Iris pigment epithelial cell (primary cell): ENCODE measurements at places on chromosomes 7 and 10.
A peak's percentile ranks its signal among the peaks of the same experiment; 100 is the strongest.

- DNase-seq: peak; percentile 79
These were observed 31.7 kb upstream of the CYP26C1 start for GRCh38 chr10:93028883-93029282.

DNA sequence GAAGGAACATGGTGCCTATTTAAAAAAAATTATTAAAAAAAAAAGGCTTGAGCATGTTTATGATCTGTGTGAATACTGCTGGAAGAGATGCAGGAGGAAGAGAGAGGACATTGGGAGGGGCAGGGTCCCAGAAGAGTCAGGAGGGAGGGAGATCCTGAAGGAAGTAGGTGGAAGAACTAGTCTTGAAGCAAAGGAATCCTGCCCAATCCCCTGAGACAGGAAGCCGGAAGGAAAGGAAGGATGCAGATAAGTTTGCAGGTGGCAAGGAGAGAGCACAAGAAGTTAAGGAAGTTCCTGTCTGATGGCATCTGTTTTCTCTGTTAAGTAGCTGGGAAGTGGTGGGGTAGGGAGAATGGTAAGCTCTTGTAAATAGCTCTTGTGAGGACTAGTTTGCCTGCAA is 318.5 kb downstream of the DOCK4 start:
- no peak for DNase-seq

DNA sequence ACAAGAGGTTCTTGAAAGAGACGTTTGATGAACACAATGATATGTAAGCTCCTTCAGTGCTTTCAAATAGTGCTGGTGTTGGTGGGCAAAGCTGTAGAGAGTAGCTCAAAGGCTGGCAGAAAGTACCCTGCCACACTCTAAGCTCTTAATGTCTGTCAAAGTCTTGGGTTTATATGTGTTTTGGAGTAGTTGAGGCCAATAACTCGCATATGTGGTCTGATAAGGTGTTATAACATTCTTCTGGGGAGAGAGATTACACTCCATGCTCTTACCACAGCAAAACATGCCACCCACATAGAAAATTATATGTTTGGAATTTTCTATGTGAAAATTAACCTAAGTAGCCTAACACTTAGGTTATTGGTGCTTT is 30.8 kb upstream of the NME8 start:
- DNase-seq: no peak

DNA sequence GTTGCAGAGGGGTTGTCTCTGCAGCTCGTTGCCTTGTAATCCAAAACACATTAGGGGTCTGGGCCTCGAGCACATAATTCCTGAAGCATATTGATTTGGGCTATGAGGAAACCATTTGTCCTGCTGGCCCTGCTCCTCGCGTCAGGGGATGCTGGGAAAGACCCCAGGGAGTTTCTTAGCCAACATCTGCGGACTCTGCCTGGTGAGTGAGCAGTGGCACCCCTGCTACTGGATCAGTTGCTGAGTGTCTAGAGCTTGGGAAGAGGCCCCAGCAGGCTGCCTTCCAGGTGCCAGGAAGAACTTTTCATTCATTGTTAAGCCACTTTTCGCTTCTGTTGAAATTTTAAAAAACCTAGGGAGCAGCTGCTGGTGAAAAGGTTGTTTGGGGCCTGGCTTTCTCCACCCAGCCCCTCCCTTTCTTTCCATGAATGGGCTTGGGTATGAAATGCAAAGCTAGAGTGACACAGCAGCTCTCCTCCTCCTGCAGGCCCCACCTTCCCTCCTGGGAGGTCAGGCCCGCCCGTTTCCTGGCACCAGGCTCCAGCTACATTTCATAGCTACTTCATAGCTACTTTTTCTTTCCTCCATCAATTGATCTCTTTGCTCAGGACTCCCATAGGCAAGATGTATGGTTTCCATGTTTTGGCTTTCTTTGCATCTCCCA is 26.8 kb downstream of the TACR2 start:
- DNase-seq: peak; percentile 72

DNA sequence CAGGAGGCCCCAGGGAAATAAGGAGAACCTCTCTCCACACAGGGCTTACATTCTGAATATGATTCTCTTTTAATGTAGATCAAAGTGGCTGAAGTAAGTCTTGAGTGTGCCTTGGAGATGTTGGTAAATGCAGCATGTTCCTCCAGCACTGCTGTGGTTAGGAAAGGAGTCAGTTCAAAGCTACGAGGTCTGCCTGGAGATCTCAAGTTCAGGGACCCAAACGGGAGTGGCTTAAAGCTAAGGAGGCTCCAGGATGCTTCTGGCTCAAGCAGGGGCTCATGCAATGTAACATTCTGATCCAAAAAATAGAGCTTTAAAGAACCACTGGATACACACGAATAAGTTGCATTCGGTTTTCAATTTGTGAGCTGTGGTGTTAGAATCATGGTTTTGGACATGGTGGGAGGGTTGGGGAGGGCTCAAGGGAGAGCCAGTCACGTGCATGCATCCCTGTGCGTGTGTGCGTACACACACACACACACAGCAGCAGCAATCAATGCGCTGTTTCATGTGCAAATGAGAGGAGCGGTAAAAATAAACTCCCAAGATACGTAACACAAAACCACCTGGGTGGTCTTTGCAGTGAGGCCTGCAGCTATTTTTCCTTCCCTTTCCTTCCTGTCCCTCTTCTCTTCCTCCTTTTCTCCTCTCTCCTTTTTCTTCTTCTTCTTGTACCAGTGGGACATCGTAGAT is 70.5 kb downstream of the AOAH start:
- peak; percentile 58 for DNase-seq

- DNase-seq: peak; percentile 90
These were observed 795.5 kb downstream of the TNS3 start for GRCh38 chr7:46786221-46786954.

- DNase-seq: peak; percentile 54
These were observed 132.8 kb downstream of the SEMA3C start for GRCh38 chr7:80785961-80786536.

GRCh38 chr7:2660359-2661095 is 27.5 kb upstream of the AMZ1 start:
- no peak for DNase-seq

DNA sequence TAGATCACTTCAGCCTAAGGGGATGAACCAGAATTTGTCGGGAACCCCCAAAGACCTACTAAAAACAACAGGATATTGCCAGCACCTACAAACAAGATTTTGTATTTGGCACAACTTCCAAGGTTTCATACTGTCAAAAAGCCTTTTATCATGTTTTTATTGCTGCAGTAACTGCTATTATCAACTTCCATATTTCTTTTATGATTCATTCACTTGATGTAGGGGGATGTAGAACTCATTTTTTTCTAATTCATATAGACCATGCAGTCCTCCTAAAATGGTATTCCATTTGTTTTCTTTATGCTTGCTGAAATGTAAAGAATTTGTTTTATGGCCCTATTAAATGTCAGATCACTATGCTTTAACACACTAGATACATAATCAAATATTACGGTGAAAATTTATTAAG is 30.0 kb upstream of the WNT16 start:
- DNase-seq: no peak

DNA sequence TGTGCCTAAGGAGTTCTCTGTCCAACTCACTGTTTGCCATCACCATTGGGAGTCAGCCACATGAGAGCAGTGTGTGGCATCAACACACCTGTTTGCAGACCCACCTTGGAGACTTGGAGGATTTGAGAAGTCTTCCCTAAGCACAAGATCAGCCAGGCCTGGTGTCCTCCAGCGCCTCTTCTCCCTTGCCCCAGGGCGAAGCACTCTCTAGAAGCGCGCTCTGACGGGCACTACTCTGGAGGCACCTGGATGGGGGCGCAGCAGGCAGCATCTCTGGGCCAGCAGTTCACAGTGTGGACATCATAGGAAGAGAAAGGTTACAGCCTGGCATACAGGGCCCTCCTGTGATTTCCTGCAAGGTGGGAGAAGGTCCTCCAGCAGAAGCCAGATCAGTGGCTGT is 289.3 kb downstream of the CELF2 start:
- DNase-seq: no peak

- DNase-seq: peak; percentile 4
These were observed 180.4 kb downstream of the RNF133 start for GRCh38 chr7:122518488-122518887.

GRCh38 chr10:83555264-83555663 is 584.0 kb upstream of the GHITM start:
- DNase-seq: no peak

DNA sequence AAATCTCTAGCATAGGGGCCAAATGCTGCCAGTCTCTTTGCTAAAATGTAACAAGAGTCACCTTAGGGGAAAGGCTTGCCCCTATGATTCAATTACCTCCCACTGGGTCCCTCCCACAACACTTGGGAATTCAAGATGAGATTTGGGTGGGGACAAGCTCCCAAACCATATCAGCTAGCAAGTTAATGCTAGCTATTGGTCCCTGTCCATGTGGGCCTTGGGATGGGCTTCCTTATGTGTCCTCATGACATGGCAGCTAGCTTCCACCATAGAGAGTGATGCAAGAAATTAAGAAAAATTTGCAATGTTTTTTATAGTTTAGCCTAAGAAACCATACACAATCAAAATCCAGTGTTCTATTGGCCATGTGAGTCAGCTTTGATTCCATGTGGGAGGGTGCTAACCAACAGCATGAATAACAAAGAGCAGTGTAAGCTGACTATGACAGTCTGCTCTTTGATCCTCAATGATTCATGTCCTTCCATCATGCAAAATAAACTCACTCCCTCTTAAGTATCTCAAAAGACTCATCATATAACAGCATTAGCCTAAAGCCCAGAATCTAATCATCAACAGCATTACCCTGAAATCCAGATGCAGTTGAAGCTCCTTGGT is 21.7 kb upstream of the ZNF365 start:
- DNase-seq: peak; percentile 62

DNA sequence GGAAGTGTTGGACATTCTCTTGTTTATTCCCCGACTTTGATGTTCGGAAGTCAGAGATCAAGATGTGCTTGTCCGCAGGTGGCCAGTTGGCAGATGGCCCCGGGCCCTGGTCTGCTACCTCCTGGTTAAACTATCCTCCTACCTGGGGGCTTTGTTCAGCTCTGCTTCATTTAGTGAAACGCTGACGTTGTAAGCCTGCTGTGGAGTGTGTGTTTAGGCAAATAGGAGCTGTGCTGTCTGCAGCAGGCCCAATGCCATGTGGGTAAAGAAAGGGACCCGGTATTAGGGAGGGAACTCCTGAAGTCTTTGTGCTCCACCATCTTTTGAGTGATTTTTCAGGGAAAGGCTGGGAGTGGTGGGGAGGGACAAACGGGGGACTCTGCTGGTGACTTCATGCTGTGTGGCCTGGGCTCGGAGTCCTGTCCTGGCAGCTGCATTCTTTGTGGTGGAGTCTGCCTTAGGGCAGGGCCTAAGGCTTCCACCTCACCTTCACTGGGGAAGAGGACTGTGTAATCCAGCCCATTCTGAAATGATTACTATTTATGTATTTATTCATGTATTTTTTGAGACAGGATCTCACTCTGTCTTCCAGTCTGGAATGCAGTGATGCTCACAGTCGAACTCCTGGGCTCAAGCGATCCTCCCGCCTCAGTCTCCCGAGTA is 171.1 kb upstream of the KLF6 start:
- DNase-seq: no peak

GRCh38 chr10:115935731-115936130 is 337.3 kb downstream of the GFRA1 start:
- no peak for DNase-seq

DNA sequence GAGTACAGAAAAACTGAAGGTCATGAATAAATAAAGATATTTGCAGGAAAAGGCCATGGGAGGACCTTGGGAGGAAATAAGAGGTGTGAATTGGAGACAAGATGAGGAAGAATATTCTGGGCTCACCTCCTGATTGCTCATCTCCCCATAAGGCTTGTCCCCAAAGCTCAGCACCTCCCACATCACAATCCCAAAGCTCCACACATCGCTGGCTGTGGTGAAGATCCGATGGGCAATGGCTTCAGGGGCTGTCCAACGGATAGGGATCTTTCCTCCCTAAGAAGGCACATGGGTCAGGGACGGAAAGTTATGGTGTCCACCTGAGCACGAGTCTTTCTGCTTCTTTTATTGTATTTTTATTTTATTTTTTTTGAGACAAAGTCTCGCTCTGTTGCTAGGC is 12.9 kb downstream of the ZYX start:
- DNase-seq: no peak

- DNase-seq: no peak
These were observed 5.2 kb downstream of the ADAP1 start for GRCh38 chr7:949021-949934.

DNA sequence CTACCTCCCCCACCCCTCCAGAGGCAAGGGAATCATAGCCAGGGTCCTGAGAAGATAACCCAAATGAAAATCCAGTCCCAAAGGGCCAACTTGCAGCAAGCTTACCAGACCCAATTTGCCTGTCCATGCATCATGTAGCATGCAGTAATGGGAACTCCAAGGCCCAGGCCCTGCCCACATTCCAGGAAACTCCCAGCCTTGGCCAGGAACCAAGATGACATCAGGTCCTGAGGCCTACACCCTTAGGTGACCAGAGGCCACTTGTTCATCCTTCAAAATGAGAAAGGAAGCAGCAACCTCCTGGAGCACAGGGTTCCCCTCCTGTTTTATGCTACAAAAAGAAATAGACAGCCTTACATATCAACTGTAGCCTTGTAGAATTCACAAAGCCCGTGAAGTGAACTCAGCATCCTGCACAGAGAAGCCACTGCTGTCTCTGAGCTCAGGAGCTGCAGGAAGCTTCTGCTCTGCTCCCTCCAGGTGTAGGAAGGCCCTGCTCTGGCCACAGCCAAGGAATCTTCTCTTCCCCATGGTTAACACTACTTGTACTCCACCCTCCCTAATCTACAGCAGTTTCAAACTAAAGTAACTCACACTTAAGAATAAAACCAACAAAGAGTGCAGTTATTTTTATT is 30.3 kb upstream of the GRB10 start:
- DNase-seq: peak; percentile 78

DNA sequence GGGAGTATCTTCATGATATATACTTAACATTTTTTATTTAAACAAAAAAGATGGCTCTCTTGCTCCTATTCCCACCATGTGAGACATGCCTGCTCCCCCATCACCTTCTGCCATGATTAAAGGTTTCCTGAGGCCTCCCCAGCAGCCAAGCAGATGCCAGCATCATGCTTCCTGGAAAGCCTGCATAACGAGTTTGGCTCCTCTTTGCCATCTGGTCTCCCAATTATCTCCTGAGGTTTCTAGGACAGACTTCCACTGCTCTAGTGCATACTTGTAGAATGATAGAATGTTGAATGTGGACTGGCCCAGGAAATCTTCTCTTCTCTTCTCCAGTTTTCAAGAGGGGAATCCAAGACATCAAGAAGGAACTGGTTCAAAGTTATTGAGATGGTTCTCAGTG is 45.9 kb upstream of the ELAPOR2 start:
- no peak for DNase-seq

GRCh38 chr10:5038733-5039132 is 35.1 kb upstream of the AKR1C2 start:
- peak; percentile 30 for DNase-seq

- DNase-seq: peak; percentile 84
These were observed 10.4 kb downstream of the STMP1 start for GRCh38 chr7:135672560-135673359.

GRCh38 chr10:113859261-113859660 is 4.8 kb downstream of the NHLRC2 start:
- DNase-seq: no peak

DNA sequence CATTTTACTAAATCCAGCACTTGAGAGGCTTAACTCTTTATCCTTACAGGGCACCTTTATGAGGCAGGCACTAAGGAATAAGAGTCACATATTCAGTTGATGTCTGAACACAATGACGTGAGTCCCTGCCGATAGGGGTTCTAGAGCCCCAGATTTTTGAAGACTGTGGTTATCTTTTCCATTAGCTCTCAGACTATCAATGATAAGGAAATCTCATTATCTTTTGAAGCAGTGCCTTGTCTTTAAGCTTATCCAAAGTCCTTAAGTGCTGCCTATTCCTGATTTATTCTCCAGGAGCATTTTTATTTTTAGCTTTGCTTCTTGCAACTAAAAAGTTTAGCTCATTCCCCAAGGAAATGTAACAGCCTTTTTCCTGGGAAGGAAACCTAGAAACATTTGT is 444.1 kb upstream of the LRRN3 start:
- no peak for DNase-seq
